Stimulated activated CD4-positive, alpha-beta T cell treated with anti-CD3 and anti-CD28 coated beads, Interleukin-1b, Interleukin-23, amount 100 ng/mL, for 4 hours (primary cell): ENCODE measurements at places on chromosomes 3 and 15.

DNA sequence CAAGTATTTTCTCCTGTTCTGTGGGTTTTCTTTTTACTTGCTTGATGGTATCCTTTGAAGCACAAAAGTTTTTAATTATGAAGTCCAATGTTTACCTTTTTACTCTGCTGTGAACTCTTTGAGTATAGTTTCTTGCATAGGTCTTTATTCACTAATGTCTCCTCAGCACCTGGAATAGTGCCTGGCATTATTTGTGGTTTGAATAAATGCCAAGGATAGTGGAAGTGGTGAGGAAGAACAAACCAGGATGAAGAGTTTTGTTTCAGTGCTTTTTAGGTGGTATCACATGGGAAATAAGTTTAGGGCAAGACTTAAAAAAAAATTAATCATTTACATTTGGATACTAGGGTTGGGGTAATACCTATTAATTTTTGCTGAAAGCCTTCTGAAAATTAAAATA, 25.7 kb downstream of the GPD1L start:
- no peak for DNase-seq

GRCh38 chr3:4688411-4688810, 195.3 kb downstream of the ITPR1 start:
- no peak for DNase-seq

DNA sequence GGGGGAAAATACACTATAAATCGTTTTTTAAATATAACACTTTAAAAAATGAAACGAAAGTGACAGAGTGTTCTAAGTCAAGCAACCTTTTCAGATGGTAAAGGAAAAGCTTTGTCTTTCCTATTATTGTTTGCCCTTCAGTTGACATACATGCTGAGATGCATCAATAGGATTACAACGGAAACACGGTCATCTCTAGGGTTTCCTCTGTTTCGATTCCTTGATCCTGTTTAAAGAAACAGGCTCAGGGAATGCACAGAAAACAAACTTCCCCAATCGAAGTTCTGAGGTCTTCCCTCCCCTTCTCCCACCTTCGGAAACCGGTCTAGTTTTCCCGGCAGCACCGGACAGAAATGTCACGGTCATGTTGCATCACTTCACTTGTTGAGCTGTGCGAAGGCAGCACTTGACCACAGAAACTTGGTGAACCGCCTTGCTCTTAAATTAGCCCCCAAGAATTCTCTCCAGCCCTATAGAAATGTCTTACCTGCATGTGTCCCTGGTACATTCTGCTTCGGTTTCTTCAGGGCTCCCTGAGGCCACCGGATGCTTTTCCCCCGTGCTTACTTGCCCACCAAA, 556 bp downstream of the PEX5L start:
- no peak for DNase-seq

- DNase-seq = no peak
Measured at GRCh38 chr15:65888981-65889380, 19.7 kb downstream of the RAB11A start.

DNA sequence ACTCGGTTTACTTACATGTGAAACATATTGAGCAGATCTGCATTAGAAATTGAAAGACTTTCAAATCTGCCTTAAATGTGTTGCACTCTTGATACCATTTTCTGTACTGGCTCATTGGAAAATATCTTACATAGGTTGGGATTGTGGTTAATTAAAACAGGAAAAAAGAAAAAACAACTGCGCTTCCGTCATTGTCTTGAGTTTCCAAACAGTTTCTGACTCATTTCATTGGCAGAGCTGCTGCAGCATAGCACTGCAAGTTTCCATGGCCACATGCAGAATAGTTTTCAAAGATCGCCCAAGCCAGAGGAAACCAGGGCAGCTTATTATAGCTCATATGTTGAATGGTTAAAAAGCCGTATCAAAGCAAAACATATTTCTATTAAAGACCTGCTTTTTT, 446.6 kb upstream of the BCHE start:
- no peak for DNase-seq

DNA sequence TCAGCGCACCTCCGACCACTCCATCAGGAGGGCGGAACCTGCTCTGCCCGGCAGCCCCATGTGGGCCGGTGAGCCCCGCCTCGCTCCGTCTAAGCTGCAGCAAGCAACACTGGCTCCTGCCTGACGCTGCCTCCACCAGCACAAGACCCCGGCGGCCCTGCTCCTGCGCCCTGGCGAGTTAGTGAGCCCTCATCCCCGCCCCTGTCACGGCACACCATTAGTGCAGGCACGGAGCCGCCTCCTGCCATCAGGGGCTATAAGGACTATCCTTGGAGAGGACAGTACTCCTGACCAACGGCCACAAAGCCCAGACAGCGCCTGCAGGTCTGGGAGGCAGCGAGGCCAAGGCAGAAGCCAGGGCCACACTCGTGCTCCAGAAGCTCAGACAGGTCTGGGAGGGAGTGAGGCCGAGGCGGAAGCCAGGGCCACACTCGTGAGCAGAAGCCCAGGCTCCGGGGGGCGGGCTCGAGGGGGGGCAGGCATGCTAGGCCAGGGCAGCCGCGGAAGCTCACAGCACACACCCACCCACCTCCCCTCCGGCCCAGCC, 39.4 kb downstream of the TNK2 start:
- DNase-seq = no peak

DNA sequence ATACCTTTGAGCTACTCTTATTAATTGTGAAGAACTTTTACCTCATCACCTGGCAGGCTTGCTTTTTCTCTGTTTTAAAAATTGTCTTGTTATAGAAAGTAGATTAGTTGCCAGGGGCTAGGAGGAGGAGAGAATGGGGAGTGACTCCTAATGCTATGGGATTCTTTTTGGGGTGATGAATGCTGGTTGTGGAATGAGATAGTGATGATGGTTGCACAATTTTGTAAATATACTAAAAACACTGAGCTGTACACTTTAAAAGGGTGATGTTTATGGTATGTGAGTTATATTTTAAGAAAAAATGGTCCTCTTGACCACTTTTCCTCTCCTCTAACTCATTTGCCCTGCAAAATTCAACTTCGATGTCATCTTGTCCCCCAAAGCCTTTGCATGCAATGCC, 31.8 kb upstream of the LRIG1 start:
- DNase-seq = no peak

DNA sequence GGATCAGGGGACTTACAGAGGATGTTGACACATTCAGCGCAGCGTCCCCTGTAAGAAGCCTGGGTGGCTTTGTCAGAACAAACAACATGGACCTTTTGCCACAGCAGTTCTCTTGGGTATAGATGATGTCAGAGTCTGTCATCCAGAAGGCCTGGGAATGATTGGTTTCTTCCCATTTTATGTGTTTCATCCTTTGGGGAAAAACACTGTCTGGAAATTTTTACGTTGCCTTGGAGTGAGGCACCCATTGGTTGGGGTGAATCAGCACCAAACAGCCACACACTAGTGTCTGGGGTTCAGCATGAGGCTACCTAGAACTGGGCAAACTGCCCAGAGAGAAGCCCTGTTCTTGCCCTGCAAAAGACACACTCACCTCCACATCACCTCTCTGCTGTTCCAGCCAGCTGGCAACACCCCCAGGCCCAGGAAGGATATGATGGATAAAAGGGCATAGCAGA, 123.0 kb downstream of the FAM43A start:
- DNase-seq = no peak

DNA sequence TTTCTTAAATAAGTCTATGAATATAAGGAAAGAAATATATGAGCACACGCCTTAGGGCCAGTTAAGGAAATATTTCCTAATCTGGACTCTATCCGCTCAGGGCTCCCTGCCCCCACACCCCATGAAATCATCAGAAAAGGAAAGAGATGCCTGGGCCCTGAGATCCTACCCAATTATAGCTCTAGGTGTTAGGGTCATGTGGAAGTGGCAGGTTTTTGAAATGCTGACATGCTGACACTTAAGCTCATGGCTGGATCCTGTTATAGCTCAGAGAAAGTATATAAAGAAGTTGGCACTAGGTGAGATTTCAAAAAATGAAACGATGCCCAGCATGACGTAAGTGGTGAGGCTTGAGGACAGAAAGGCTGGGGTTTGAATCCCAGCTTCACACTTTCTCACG, 43.5 kb upstream of the AKAP13 start:
- no peak for DNase-seq

- no peak for DNase-seq
Measured at GRCh38 chr3:137105277-137105977, 147.6 kb downstream of the IL20RB start.

DNA sequence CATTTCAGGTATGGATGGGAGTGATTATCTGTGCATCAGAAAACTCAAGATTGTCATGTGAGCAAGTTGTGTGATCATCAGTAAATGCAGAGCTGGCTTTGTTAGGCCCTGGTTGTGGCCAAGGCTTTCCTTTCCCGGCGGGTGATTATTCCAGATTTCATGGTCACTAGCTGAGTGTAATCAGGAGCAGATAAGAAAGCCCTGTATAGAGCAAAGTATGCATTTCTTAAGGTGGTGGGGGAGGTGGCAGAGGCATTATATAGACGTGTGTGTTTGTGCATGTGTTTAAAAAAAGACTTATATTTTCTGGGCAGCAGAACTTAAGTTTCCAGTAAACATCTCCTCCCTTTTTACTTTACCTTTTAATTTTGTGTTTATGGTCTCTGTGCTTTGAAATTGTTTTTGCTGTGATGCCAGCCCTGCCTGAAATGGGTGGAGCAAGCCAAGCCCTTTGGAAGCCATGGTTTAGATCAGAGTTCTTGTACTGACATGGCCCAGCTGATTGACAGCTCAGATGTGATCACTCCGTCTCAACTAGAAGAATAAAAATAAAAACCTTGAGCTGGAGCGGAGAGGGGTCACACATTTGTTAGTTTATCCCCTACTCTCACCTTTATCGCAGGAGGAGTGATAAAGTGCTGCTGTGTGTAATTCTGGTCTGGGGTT, 22.2 kb downstream of the SMAD3 start:
- DNase-seq = no peak

DNA sequence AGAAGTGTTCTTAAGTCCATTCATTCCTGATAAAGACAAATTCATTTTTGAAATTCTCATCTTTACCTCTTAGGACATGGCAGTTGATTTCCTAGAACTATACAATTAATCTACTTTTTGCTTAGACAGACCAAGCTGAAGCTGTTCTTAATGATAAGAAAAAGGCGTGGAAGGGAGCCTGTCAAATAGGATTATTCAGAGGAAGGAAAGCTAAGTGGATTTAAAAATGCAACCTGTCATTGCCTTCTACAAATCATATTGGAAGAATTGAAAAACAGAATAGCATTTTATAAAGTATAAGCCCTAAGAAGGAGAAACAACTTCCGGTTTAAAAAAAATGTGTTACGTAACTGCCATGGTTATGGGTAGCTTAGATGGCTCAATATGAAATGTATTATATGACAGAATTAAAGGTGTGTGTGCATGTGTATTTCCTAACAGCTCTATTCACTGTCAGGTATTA, 81.2 kb upstream of the RAP2B start:
- DNase-seq = no peak

- no peak for DNase-seq
Measured at GRCh38 chr3:189014526-189014925, 157.2 kb upstream of the TPRG1 start.

DNA sequence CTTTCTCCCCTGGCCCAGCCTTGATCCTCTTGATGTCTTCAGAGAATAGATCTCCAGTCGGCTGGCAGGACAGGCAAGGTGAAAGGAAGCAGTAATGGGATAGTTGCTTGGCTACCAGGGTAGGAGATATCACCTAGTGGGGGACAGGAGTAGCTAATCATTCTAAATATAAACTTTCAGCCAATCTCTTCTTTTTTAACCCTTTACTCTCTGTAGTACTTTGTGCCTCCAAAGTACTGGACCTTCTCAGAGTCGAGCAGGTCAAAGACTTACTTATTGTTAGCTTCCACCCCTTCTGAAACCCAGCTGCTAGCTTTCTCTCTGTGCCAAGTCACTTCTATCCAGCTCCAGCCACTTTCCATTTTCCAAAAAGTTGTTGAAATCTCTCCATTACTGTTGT, 43.4 kb upstream of the FILIP1L start:
- DNase-seq = no peak

DNA sequence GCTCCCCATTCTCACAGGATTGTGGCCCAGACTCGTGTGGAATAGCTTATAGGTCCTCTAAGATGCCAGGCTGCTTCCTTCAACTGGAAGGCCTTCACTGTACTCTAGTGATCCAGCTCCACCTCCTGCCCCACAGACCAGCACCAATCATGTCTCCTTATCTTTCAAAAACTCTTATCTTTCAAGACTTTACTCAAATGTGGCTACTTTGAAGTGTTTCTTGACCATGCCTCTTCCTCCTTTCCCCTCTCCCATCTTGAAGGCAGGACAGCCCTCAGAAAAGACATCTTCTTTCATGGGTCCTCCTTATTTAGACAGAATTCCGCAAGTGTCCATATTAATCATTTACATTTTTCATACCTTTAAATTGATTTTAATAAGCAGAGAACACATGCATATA, 142.3 kb downstream of the CHST2 start:
- no peak for DNase-seq

DNA sequence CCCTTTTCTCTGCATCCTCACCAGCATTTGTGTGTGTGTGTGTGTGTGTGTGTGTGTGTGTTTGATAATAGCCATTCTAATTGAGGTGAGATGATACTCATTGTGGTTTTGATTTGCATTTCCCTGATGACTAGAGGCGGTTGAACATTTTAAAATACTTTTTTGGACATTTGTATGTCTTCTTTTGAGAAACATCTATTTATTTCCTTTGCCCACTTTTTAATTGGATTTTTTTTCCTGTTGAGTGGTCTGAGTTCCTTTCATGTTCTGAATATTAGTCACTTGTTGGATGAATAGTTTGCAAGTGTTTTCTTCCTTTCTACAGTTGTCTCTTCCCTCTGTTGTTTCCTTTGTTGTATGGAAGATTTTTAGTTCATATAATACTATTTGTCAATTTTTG, 54.3 kb upstream of the THSD4 start:
- no peak for DNase-seq

DNA sequence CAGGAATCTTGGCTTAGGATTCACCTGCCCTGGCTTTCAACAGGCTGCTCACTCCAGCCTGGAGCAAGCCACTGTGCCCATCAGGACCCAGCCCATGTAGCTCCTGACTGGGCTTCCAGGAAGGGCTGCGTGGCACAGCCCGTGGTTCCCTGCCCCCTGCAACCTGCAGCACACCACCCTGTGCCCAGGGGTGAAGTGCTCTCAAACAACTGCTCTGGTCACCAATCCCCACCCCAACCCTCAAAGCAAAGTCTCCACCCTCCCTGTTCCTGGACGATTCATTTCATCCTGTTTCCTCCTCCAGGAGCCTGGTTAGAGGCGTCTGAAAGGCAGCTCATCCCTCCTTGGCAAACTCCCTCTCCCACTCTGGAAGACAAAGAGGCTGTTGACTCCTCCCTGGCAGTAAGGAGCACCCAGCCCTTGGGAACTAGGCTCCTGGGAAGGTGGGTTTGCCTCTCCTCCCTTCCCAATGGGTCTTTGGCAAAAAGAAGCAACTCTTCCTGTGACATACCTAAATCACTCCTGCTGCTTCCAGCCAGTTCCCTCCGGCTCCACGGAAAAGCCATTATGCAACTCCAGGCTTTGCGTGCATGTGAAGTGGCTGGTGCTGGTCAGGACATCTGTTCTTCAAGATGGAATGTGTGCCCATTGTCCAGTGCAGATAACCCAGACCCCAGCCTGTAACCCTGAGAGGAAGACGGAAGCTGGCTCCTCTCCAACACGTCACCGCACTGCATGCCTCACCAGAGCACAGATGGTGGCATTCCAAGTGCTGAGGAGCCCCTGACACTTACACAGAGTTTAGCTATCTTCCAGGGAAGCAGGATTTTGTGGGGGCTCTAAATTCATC, 29.1 kb upstream of the VIPR1 start:
- DNase-seq = no peak
